ENCODE measurements at places on chromosomes 1 and 21.
A peak's percentile ranks its signal among the peaks of the same experiment; 100 is the strongest.

- no peak for DNase-seq
Measured at GRCh38 chr1:230499496-230499895, 73.4 kb upstream of the PGBD5 start.

GRCh38 chr1:226934483-226935237 lies 5.4 kb upstream of the COQ8A start:
- no peak for DNase-seq

GRCh38 chr1:11617314-11617713 lies 36.9 kb downstream of the FBXO2 start:
- no peak for DNase-seq

DNA sequence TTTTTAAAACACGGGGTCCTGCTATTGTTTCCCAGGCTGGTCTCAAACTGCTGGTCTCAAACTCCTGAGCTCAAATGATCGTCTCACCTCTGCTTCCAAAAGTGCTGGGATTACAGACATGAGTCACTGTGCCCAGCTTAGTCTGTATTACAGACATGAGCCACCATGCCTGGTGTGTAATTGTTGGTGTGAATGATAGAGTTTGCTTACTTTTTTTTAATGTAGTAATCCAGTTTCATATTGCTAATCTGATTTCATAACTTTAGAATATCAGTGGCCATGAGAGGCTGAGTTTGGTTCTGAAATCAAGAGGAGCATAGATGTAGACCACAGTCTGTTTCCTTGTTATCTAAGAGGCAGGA lies 3.4 kb downstream of the EPB41 start:
- no peak for DNase-seq

- no peak for DNase-seq
Measured at GRCh38 chr1:115436596-115436995, 98.5 kb upstream of the NGF start.

DNA sequence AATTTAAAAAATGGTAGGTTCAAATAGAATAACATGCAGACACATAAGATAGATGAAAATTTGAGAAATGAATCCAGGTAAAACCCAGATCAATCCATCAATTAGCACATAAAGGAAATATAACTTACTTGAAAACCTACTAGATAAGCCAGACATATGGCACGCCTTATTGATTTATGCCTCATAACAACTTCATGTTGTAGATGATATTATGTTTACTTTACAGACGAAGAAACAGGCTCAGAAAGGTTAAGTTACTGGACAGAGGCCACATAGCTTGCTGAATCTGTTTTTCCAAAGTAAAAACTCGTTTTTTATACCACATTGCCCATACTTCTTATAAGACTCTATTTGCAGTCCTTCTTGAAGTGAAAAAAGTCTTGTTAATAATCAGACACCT lies 22.1 kb upstream of the NCF2 start:
- DNase-seq: no peak

DNA sequence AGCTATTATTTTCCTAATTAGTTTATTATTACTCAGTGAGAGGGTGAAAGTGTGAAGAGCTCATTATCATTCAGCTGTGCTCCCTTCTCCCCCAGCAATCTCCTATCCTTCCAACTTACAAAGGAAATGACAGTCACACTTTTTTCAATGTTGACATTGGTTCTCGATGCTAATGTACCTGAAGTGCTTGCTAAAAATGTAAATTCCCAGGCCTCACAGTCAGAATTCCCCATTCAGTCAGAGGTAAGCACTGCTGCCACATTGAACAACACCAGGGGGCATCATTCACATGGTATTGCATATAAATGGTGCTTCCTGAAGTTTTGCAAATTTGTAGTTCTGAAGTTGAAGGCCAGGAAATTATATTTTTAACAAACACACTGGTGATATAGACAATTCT lies 132.7 kb upstream of the FOXD3 start:
- DNase-seq: no peak

GRCh38 chr1:90402893-90403849 lies 313.9 kb downstream of the BARHL2 start:
- no peak for DNase-seq

DNA sequence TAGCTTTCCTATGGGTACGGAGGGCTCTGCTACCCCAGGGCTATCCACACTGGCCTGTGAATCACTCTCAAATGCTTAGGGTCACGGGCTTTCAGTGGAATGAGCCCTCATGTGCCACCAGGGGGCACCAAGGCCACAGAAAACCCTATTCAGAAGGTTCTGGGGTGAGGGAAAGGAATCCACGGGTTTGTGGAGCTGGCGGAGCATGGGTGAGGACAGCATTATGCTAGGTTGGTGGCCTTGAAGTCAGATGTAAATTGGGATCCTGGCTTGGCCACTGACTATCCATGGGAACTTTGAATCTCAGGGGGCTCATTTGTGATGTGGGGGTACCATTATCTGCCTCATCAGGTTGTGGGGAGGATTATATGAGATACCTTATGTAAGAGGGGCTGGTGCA lies 5.1 kb upstream of the LAMTOR5 start:
- peak; percentile 32 for DNase-seq

- DNase-seq: no peak
Measured at GRCh38 chr21:42454786-42455185, 41.2 kb downstream of the RSPH1 start.

GRCh38 chr1:161088587-161089110 lies 709 bp downstream of the NECTIN4 start:
- no peak for DNase-seq

GRCh38 chr1:183632964-183633363 lies 2.6 kb downstream of the ARPC5 start:
- no peak for DNase-seq

DNA sequence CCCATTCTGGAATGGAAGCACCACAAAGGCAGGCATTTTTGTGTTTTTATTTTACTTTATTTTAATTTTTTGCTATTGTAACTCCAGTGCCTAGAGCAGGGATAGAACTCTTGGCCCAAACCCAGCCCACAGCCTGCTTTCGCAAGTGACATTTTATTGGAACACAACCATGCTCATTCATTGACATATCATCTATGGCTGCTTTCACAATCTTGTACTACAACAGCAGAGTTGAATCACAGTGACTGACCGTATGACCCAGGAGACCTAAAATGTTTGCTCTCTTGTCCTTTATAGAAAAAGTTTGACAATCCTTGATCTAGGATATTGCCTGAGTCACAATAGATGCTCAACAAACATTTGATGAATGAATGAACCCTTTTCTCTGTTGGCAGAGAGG lies 83.9 kb upstream of the ATP1A1 start:
- no peak for DNase-seq

- DNase-seq: no peak
Measured at GRCh38 chr1:206048582-206048981, 4.4 kb upstream of the RHEX start.

GRCh38 chr1:47437447-47438164 lies at the start of gene FOXD2:
FOXD2 (plus strand) TSS chr1:47438044; CDS start chr1:47438136, 92 bp downstream.
- peak; percentile 88 for DNase-seq

DNA sequence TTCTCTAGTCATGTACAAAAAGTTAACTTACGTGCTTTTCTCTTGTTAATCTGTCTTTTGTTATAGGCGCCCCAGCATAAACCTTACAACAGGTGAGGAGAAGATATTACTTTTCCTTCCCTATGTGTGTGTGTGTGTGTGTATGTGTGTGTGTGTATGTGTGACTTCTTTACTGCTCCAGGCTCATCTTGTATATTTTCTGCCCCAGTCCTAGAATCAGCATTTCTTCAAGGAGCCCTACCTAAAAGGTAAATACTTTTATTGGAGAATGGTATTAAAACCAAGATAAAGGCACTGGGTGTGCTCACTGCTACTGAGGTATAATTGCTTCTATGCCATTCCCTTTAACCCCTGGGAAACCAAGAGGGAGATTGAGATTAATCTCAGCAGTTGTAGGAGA lies 129.8 kb downstream of the PLPPR5 start:
- DNase-seq: no peak

- no peak for DNase-seq
Measured at GRCh38 chr1:15640667-15641066, 23.4 kb downstream of the DDI2 start.

DNA sequence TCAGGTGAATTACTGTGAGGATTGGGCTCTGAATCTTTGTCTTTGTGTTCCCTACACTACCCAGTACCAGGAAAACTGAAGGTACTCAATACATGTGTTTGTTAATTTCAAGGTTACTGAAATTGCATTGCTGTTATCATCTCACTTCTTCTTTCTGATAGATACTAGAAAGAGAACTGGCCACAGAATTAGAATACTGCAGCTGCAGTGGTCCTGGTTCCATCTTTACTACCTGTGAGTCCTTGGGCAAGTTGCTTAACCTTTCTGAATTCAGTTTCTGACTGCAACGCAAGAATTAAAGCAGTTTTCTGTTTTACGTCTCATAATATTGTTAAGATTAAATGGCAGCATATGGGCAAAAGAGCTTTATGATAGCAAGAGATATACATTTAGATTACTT lies 263.5 kb downstream of the LMO4 start:
- DNase-seq: no peak

DNA sequence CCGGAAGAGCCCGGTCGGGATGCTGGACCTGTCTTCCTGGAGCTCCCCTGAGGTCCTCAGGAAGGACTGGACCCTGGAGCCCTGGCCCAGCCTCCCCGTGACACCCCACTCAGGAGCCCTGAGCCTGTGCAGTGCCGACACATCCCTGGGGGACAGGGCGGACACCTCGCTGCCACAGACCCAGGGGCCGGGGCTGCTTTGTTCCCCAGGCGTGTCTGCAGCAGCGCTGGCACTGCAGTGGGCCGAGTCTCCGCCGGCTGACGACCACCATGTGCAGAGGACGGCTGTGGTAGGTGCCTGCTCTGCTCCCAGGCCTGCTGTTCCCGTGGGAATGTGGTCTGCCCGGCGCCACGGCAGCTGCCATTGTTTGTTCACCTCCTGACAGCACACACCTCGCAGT lies 42.1 kb upstream of the DIP2A start:
- no peak for DNase-seq

- no peak for DNase-seq
Measured at GRCh38 chr1:12648741-12649140, 4.9 kb downstream of the AADACL4 start.

- no peak for DNase-seq
Measured at GRCh38 chr1:205861540-205861939, 11.6 kb upstream of the PM20D1 start.

GRCh38 chr1:207336559-207337467 lies 15.3 kb downstream of the CD55 start:
- no peak for DNase-seq

DNA sequence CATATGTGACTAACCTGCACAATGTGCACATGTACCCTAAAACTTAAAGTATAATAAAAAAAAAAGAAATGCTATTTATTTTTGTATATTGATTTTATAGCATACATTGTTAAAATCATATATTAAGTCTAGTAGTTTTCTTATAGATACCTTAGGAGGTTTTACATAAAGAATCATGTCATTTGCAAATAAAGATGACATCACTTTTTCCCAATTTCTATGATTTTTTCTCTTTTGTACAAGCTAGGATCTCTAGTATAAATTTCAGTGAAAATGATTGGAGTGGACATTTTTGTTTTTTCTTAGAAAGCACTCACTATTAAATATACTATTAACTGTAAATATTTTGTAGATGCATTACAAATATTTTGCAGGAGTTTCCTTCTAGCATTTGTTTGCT lies 20.5 kb upstream of the NTMT2 start:
- no peak for DNase-seq

DNA sequence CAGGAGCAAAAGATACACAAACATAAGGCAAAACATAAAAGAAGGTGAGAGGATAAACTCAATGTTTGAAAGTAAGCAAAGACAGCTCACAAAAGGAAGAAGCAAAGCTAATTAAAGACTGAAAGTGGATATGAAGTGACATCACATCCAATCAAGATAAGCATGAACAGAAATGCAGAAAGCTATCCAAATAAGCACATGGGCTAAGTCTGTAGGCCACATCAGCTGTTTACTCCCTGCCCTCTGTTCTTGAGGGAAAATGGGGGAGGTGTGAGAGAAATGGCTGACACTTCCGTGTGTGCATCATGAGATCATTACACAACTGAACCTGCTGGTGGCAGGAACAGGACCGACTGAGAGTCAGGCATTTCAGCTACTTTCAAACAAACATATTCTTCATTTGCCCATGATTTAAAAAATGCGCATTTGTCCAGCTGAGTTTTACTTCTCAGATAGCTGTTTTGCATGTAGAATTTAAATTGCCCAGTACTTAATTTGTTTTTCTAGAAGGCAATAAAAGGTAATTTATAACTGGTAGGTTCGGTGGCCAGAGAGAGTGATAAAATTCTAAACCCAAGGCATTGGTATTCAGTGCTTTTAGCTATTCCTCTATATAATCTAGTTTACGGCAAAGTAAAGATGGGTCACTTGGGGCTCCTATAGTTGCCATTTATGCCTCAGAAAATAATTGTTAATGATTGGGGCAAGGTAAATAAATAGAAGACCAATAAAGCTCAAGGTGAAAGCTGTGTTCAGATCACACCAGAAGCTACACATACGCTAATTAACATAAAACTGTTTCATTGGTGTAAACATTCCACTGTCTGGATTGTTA lies 27.2 kb upstream of the MAN1A2 start:
- no peak for DNase-seq

GRCh38 chr1:229196404-229197264 lies 74.3 kb upstream of the RAB4A start:
- no peak for DNase-seq

DNA sequence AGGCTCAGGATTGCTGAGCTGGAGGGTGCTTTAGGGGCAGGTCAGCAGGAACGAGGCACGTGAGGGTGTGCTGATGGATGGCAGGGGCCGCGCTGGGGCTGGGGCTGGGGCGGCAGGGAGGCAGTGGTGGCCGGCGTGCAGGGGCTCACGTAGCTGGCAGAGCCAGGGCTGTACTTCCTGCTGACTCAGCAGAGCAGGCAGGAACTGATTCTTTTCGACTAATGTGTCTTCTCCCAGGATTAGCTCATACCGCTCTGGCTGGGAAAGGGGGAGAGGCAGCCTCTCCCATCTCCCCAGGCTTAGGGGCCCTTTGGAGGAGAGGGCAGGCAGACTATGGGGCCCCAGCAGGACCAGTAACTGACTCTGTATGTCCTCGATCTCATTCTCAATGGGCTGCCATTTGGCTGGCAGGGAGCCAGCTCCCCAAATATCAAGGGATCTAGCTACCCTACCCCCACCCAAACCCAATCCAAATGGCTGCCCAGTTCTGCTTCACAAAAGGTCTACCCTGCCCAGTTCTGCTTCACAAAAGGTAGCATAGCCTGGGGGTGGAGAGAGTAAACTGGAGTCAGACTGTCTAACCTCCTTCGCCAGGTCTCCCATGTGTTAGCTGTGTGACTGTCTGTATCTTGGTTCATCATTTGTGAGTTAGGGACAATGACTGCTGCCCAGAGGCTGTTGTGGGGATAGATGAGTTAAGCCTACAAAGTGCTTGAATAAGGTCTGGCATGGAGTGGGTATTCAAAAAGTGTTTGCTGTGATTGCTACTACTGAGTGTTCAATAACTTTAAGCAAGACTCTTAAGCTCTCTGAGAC lies 100.1 kb upstream of the SLC2A1 start:
- DNase-seq: no peak

GRCh38 chr1:25922056-25922970 lies 16.1 kb upstream of the STMN1 start:
- DNase-seq: no peak

GRCh38 chr1:55700359-55701130 lies 485.4 kb upstream of the USP24 start:
- no peak for DNase-seq

GRCh38 chr1:166933633-166934032 lies 41.7 kb downstream of the ILDR2 start:
- no peak for DNase-seq

- no peak for DNase-seq
Measured at GRCh38 chr1:89633800-89634625, 1.1 kb downstream of the LRRC8C start.

GRCh38 chr21:42496839-42497202 lies 797 bp upstream of the RSPH1 start:
- no peak for DNase-seq
